Vagina (tissue), 2 donors: ENCODE measurements at places on chromosomes 13 and 19. TPM values are rescaled to one million over a fixed set of nuclear protein-coding genes. Genes with fewer than 3 reads are reported as not detected.

- DNase-seq = no peak
Observed at GRCh38 chr19:56301155-56301554, 13.5 kb downstream of the ZSCAN5A start.

CELF5 gene
- not detected for total RNA-seq

DNA sequence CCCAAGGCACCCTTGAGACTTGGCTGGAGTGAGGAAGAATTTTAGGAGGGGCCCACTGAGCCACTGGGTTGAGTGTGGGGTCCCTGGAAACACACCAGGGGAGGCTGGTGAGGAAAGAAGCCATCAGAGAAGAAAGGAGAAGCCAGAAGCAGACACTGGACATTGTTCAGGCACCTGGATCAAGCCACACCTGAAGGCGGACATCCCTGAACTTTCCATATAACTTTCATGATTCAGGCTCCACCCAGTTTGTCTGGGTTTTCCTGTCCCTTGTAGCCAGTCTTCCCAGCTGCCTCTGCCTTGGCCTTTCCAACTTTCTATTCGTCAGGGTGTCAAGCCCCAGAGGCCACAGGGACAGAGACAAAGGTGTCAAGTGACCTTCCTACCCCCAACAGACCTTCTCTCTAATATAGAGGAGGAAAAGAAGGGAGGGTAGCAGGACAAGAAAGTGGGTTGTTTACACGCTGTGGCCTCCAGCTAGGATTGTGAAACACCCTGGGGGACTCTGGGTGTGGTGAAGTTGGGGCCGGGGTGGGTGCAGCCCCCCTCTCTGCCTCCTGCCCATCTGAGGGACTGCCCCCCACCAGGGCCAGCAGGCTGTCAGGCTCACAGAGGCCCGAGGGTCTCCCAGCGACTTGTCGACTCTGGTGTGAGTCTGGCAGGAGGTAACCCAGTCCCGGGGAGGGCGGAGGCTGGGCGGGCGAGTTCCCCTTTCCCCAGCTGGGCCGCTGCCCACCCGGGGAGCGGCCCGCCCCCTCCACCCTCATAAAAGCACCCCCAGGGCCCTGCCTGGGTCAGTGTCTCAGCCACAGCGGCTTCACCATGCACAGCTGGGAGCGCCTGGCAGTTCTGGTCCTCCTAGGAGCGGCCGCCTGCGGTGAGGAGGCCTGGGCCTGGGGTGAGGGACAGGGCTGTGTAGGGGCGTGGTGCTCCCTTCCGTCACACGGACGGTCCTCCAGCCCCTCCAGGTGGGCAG is at the start of gene CFD:
Gene CFD, plus strand, starts transcription at position 797 of the 976 bp plus-strand sequence. Its CDS starts 26 bp downstream, at position 823.
- no peak for DNase-seq

- DNase-seq = no peak
Observed at GRCh38 chr19:2148482-2149135, 2.8 kb downstream of the AP3D1 start.

GRCh38 chr19:485583-486236 is 10.6 kb upstream of the MADCAM1 start:
- no peak for DNase-seq

DNA sequence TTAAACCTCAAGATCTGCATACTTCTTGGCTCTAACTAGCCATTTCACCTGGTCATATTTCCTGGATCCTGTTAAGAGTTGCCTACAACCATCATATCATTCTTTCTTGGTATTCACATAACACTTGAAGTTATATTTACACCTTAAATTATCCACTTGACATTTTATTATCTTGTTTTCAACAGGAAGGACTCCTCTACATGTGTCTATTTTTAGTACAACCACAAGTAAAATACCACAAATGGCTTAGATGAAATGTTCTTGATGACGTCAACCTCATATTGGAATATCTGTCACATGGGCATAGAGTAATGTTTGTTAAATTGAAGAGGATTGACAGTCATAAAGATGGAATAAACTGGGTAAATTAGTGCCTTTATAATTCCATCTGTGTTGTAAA is 9.4 kb downstream of the PCDH20 start:
- no peak for DNase-seq
